ENCODE measurements at places on chromosomes 6 and 20.
A peak's percentile ranks its signal among the peaks of the same experiment; 100 is the strongest.

DNA sequence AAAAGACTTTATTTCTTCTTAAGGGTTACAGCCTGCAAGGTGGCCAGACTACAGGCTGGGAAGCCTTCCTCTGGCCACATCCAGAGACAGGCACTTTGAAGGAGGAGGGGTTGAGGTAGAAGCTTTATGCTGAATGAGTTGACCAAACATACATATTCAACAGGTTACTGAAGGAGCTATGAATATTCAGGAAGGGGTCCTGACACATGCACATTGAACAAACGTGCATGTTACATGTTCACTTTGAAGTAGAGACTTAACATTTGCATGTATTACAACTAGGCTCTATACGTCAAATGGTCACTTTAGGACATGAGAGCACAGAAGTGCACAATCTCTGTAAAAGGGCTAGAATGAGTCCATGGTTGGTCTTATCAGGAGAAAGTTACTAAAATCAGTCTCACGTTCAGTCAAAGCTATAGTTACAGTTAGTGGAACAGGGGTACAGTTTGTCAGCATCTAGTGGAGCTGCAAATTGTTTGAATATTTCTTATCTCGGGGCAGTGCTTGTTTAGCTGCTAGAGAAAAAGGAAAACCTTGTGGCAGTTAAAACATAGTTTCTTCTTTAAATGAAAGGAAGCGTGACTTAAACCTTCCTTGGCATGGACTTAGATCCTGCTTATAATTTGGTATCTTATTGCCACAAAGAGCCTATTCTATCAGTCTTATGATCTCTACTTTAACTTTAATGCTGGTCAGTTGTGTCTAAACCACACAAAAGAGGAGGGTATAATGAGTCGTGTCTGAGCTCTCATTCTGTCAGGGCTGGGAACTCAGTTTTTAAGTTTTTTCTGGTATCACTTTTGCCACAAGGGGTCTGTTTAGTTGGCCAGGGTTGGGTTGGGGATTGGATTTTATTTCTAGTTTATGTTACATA is 4.6 kb upstream of the ZSCAN9 start:
- H3K4me1 ChIP-seq, result peaks cover 5% of the 10 kb centered on the region
- H3K4me3 ChIP-seq, result no peak overlapping the region
- no peak for DNase-seq
- H3K27me3 ChIP-seq, result peaks cover 87% of the 10 kb centered on the region

GRCh38 chr6:111122458-111123286 is 35.4 kb downstream of the SLC16A10 start:
- H3K36me3 ChIP-seq, result no peaks in the 10 kb centered on the region
- H3K27me3 ChIP-seq, result peaks cover 10% of the 10 kb centered on the region
- DNase-seq, result no peak
- no peak overlapping the region for H3K27ac ChIP-seq
- H3K4me1 ChIP-seq, result peaks cover 13% of the 10 kb centered on the region

DNA sequence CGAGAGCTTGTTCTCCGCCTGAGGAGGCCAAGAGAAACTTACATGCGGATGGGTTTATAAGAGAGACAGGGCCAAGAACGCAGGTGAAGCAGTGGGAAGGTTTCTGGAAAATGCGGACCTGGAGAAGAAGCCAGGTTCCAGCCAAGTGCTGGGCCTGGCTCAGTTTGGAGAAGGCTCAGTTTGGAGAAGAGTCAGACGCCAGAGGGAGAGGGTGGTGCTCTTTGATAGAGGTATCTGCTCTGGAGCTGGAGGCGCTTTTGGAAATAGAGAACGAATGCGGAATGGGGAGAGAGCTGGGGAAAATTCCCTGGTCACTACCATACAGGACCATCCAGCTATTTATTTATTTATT is 753 bp downstream of the RSPH9 start:
- no peak overlapping the region for H3K27ac ChIP-seq
- H3K36me3 ChIP-seq, result peaks cover 7% of the 10 kb centered on the region
- H3K4me3 ChIP-seq, result peak overlapping the region; percentile 75
- DNase-seq, result no peak

GRCh38 chr6:156311291-156311690 is 465.9 kb upstream of the ARID1B start:
- DNase-seq, result no peak
- no peaks in the 10 kb centered on the region for H3K36me3 ChIP-seq
- H3K27me3 ChIP-seq, result no peaks in the 10 kb centered on the region

DNA sequence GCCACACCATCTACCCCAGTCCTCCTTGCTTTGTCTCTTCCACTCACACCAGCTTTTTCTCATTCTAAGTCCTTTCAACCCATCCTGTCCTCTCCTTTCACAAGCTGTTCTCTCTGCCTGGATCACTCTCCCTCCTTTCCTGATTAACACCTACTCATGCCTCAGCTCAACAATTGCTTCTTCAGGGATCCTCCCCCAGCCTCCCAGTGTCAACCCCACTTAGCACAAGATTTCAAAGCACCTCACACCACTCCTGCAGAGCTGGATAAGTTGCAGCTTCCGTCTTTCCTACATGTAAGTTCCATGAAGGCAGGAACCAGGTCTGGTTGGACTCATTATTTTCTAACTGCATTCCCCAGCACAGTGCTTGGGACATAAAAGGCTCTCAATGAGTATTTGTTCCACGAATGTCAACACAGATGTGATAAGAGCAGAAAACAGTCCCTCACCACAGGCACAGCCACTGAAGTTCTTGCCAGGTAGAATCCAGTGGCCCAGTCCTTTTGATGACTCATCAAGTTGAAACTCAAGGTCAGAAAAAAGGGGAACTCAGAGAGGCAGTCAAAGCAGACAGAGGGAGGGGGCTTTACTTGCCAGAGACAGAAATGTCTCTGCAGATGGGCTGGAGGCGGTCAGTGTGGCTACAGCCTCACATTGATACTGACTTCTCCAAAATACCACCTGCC is 193.4 kb upstream of the PRDM1 start:
- DNase-seq, result no peak
- no peak overlapping the region for H3K27ac ChIP-seq
- H3K4me1 ChIP-seq, result no peaks in the 10 kb centered on the region
- H3K4me3 ChIP-seq, result no peak overlapping the region

DNA sequence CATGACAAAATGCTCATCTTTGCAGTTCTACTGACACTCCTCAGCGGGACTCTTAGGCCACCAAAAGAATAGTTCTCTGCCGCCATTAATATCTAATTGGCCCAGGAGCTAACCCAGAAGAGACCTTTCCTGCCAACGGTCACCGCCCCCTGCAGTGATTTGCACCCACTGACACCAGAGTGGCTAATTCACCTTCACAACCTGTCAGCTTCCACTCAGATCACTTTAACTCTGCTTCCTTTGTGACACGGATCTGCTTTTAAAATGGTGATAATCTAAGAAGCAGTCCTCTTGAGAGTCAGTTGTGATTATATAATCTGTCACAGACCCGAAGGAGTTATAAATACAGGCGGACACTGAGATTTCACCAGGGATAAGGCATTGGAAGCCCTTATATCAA is 172.8 kb downstream of the FRK start:
- DNase-seq, result no peak
- no peaks in the 10 kb centered on the region for H3K27me3 ChIP-seq
- no peaks in the 10 kb centered on the region for H3K36me3 ChIP-seq
- no peak overlapping the region for H3K4me3 ChIP-seq
- H3K27ac ChIP-seq, result no peak overlapping the region

DNA sequence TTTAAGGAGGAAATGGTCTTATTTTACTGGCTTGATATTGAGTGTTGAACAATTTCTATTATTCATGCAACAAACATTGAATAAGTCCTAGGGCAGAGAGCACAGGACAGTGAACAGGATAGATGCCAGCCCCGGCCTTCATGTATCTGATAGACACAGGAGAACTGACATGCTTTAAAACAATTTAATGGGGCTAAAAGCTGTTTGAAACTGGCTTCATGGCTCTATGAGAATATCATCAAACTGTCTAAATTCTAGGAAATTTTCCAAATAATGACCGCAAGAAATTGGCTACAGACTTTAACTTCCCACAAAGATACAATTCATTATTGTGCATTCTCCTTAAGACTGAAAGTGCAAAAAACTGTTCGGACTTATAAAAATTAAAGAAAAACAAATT is 69.0 kb downstream of the ID4 start:
- H3K36me3 ChIP-seq, result no peaks in the 10 kb centered on the region
- H3K27ac ChIP-seq, result no peak overlapping the region
- H3K27me3 ChIP-seq, result no peaks in the 10 kb centered on the region
- DNase-seq, result no peak

GRCh38 chr6:148407372-148407771 is 64.7 kb downstream of the SASH1 start:
- no peak overlapping the region for H3K4me3 ChIP-seq
- H3K27me3 ChIP-seq, result peaks cover 22% of the 10 kb centered on the region
- H3K4me1 ChIP-seq, result no peaks in the 10 kb centered on the region
- no peaks in the 10 kb centered on the region for H3K36me3 ChIP-seq

GRCh38 chr6:108574457-108575141 is 13.9 kb downstream of the FOXO3 start:
- no peak for DNase-seq
- no peak overlapping the region for H3K4me3 ChIP-seq
- H3K27me3 ChIP-seq, result no peaks in the 10 kb centered on the region
- peaks cover 48% of the 10 kb centered on the region for H3K4me1 ChIP-seq
- peaks cover 25% of the 10 kb centered on the region for H3K36me3 ChIP-seq
- peak overlapping the region; percentile 36 for H3K27ac ChIP-seq

DNA sequence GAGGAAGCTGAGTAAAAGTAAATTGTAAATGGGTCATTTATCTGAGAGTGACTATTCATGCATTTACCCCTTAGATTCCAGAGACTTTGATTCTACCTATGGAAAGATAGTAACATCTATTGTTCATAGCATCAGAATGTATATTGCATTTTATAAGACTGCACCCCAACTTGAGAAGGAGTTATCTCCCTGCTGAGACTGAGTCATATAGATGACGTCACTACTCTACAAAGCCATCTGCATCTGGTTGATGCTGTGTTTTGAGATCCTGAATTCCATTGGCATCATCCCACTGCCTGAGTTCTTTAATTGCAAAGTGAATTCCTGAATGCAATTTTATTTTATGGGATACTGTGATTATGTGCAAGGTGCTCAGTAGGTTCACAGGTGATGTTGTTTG is 444.0 kb upstream of the SLC35B3 start:
- H3K27me3 ChIP-seq, result no peaks in the 10 kb centered on the region
- no peak overlapping the region for H3K4me3 ChIP-seq
- no peak for DNase-seq
- H3K27ac ChIP-seq, result no peak overlapping the region

GRCh38 chr6:44297063-44298038 is 15.8 kb downstream of the AARS2 start:
- DNase-seq, result peak; percentile 38
- no peak overlapping the region for H3K27ac ChIP-seq
- H3K27me3 ChIP-seq, result peaks cover 70% of the 10 kb centered on the region
- H3K36me3 ChIP-seq, result peaks cover 11% of the 10 kb centered on the region

- H3K4me1 ChIP-seq, result no peaks in the 10 kb centered on the region
- no peak overlapping the region for H3K4me3 ChIP-seq
- no peak for DNase-seq
- H3K27me3 ChIP-seq, result peaks cover 35% of the 10 kb centered on the region
- no peaks in the 10 kb centered on the region for H3K36me3 ChIP-seq
- H3K27ac ChIP-seq, result no peak overlapping the region
These were observed 28.6 kb upstream of the MOCS1 start for GRCh38 chr6:39962831-39963230.

- no peaks in the 10 kb centered on the region for H3K27me3 ChIP-seq
- H3K4me3 ChIP-seq, result no peak overlapping the region
- H3K36me3 ChIP-seq, result no peaks in the 10 kb centered on the region
These were observed 566.8 kb downstream of the TFAP2A start for GRCh38 chr6:9848094-9848493.

DNA sequence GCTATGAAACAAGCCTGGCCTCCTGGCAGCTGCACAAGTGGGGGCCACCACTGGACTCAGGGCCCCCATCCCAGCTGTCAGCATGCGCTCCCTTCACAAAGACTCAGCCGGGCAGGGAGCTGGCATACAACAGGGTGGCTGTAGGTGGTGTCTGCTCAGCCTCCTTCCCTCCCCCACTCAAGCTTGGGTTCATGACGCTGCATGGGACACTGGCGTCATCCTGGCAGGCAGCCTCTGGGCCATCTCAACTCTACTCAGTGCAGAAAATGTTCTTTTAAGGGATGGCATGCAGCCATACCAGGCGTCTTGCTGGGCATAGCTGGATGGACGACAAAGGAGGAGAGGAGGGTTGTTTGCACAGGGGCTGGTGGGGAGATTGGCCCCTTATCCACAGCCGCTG is 30.5 kb downstream of the SAYSD1 start:
- no peak overlapping the region for H3K27ac ChIP-seq

GRCh38 chr20:46838011-46838410 is 56.6 kb upstream of the EYA2 start:
- DNase-seq, result no peak
- no peaks in the 10 kb centered on the region for H3K36me3 ChIP-seq
- no peaks in the 10 kb centered on the region for H3K4me1 ChIP-seq
- peaks cover 28% of the 10 kb centered on the region for H3K27me3 ChIP-seq
- H3K4me3 ChIP-seq, result no peak overlapping the region

- H3K27me3 ChIP-seq, result peaks cover 35% of the 10 kb centered on the region
- DNase-seq, result no peak
- H3K4me3 ChIP-seq, result no peak overlapping the region
- no peaks in the 10 kb centered on the region for H3K4me1 ChIP-seq
- H3K36me3 ChIP-seq, result peaks cover 2% of the 10 kb centered on the region
- no peak overlapping the region for H3K27ac ChIP-seq
These were observed 12.5 kb upstream of the BFSP1 start for GRCh38 chr20:17543531-17544131.

GRCh38 chr20:43843965-43844660 is 70.5 kb upstream of the TOX2 start:
- H3K27ac ChIP-seq, result no peak overlapping the region
- DNase-seq, result no peak

- no peak for DNase-seq
- H3K4me3 ChIP-seq, result peak overlapping the region; percentile 8
- no peaks in the 10 kb centered on the region for H3K27me3 ChIP-seq
- peaks cover 60% of the 10 kb centered on the region for H3K4me1 ChIP-seq
These were observed 317.5 kb downstream of the UTRN start for GRCh38 chr6:144602523-144603180.

GRCh38 chr6:111870051-111870741 is 3.1 kb downstream of the FYN start:
- peaks cover 54% of the 10 kb centered on the region for H3K36me3 ChIP-seq
- peaks cover 54% of the 10 kb centered on the region for H3K4me1 ChIP-seq
- H3K27ac ChIP-seq, result peak overlapping the region; percentile 96
- DNase-seq, result peak; percentile 31
- peak overlapping the region; percentile 99 for H3K4me3 ChIP-seq
- no peaks in the 10 kb centered on the region for H3K27me3 ChIP-seq

GRCh38 chr6:30799210-30799609 is 54.9 kb upstream of the IER3 start:
- H3K27me3 ChIP-seq, result no peaks in the 10 kb centered on the region
- DNase-seq, result no peak
- no peak overlapping the region for H3K27ac ChIP-seq
- H3K36me3 ChIP-seq, result no peaks in the 10 kb centered on the region

- H3K36me3 ChIP-seq, result no peaks in the 10 kb centered on the region
- no peak overlapping the region for H3K4me3 ChIP-seq
- no peaks in the 10 kb centered on the region for H3K27me3 ChIP-seq
- DNase-seq, result no peak
These were observed 145.1 kb upstream of the FKBP1C start for GRCh38 chr6:63066055-63066704.

Measured in effector memory CD8-positive, alpha-beta T cell (primary cell).